Activated CD8-positive, alpha-beta memory T cell treated with anti-CD3 and anti-CD28 coated beads for 1 hour (primary cell): ENCODE measurements at places on chromosomes 1 and 21.

- DNase-seq: no peak
Observed at GRCh38 chr1:106619827-106620134, 436.7 kb upstream of the PRMT6 start.

GRCh38 chr1:119573886-119574285 is 66.9 kb downstream of the HSD3B1 start:
- no peak for DNase-seq

- DNase-seq: no peak
Observed at GRCh38 chr21:43312011-43312410, 114.9 kb downstream of the SIK1 start.

GRCh38 chr21:41993744-41994143 is 16.4 kb downstream of the ZBTB21 start:
- DNase-seq: no peak

DNA sequence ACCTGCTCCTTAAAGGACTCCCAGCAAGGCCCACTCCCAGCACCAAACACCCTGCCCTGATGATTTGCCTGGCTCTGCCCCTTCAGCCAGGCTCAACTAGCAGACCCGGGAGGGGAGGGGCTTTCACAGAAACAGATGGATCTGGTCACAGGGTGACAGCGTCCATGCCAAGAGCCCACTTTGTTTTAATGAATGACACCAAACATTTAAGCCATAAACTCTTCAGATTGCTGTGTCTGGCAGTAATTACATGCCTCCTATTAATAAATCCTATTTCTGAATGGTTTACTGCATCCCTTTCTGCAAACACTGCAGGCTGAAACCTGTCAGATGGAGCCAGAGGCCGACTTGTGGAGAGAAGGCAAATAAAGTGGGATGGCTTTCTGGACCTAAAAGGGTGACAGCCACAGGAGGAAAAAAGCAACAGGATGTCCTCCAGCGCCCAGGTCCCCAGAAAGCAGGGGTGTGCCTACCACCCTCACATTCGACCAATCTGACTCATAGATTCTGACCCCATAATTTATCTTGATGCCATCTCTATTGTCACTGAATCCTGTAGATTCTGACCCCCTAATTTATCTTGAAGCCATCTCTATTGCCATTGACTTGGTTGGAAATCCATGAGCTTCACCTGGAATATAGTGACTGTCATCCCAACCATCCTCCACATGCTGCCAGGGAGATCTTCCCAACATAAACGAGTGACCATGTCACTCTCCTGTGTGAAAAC is 200.9 kb downstream of the PLPP3 start:
- DNase-seq: no peak

DNA sequence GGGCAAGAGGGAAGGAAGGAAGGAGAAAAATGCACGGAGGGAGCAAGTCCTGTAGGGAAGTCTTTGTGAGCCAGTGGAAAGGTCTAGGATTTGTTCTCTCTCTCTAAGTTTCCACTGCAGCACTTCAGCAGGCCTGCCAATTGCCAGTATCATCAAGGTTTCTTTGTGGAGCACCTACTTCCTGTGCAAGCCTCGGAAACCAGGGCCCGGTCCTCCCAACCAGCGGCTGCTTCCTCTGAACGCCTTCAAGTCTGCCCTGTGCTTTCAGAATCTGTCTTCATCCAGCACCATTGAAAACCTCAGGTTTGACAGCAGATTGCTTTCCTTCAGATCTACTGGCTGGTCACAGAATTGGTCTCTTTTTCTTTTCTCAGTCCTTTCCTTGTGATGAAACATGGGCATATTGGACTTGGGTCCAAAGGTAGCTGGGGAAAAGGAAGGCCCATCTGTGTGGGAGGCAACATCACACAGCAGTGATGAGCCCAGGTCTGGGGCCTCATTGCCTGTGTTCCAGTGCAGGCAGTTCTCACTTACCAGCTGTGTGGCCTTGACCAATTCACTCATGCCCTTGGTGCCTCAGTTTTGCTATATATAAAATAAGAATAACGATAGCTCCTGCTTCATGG is 144.5 kb downstream of the SEC16B start:
- DNase-seq: no peak

GRCh38 chr1:33640114-33640660 is 167.7 kb downstream of the ZSCAN20 start:
- DNase-seq: no peak

- DNase-seq: no peak
Observed at GRCh38 chr1:97164276-97164639, 442.7 kb downstream of the PTBP2 start.

DNA sequence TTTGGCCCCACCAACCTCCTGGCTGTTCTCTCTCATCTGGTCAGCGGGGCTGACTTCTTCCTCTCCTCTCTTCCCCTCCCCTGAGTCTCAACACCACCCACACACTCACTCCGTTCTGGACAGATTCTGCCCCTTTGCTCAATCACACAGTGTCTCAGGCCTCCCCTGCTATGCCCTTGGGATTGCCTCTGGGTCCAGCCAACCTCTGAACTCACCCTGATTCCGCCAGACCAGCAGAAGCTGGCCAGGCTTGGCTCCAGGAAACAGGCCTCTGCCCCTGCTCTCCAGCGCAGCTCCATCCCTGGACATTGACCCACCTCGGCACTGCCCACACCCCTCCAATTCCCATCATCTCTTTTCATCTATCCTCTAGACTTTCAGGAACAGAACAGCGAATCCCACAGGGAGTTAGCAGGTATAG is 22.1 kb downstream of the AHDC1 start:
- DNase-seq: no peak

DNA sequence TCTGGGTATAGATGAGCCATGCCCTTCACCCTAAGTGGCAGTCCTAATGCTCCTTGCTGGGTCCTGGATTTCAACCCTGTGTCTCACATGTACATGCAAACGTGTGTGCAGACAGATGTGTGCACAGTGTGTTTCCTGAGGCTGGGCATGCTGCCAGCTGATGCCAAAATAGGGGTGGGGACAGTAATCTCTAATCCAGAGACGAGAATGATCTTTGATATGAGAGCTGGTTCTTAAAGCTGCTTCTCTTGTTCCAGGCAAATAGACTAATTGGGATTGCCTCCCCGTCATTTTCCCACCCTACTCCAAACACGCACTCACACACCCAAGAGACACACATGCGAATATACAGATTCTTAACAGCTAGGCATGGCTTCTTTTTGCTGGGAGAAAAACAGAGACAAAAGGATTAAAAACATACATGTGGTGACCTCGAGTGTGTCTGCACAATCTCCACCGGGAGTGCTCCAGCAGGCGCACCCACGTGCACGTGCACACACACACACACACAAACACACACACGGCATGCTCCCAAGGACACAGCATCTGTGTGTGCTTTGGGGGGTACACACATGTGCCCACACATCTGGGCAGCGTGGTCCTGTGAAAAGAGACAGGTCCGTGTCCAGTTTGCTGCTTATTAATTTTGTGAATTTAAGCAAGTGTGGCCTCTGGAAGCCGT is 102.1 kb upstream of the ZBTB40 start:
- no peak for DNase-seq

DNA sequence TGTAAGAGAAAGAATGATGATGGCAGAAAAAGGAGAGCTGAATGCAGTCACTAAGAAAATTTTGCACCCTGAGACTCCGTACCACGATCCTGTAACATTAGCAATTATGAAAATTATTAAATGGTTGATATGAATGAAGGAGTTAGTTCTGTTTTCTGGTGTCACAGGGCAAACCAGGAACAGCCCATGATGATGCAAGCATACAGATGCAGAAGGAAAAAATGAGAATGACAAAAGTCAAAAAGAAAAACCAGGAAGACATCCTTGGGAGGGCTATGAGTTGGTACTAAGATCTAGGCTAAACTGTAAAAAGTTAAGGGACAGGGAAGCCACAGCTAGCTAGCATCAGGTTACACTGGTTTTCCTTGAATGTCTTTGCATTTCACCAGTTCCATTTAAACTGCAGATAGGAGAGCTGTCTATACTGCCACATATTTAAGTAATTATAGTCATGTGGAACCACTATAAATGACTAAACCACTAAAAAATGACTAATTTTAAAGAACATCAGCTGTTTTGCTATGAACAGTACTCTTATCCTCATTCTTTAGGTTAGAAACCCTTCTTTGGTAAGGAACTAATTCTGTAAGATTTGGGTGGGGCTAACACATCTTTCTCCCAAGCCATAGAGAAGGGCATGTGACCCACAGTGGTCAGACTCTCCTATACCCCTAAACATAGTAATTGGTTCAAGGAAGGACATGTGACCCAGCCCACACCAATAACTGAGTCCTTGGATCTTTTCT is 11.4 kb downstream of the DOCK7 start:
- DNase-seq: no peak

DNA sequence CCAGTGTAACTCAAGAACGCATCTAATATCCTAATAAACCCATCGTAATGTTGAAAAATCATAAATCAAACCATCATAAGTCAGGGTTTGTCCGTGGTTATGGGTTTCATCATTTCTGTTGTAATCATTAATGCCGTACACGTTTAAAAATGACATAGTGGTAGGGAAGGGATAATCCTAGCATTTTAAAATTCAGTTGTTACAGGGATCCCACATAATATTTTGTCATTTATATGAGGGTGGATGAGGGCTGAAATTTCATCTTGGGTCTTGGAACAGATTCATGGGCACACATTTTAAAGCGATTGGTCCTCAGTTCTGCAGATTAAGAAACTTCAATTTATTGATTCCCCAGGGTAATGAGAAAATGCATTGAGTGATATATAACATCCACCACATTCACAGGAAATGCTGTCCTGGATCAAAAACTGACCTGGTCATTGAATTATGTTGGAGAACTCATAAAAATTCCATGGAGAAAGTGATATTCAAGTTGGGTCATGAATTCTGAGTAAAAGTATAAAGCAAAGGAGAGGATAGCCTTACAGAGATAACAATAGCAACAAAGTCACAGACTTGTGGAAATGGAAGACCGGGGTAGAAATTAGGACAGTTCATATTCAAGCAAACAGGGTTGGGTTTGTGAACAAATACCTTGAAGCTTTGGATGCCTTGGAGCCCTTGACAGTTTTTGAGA is 1527.3 kb upstream of the TPTE start:
- DNase-seq: no peak

GRCh38 chr1:8437347-8437746 is 119.4 kb downstream of the SLC45A1 start:
- DNase-seq: no peak

DNA sequence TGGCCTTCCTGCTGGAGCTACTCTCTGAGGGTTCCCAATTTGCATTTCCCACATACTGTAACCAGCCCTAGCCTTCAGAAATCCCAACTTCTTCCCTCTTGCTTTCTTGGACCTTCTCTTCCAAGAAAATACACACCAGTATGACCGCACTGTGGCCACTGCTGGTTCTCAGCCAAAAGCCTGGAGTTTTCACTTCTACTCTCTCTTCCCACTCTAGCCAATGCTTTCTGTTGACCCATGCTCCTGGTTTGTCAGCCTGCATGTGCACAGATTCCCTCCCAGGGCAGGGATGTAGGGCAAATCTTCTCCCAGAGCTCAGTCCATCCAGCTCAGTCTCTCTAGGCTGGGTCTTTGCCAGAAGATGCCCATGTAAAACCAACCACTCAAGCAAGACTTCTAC is 664 bp downstream of the SLAMF1 start:
- DNase-seq: no peak

- DNase-seq: no peak
Observed at GRCh38 chr1:89908672-89909436, 86.1 kb upstream of the ZNF326 start.

DNA sequence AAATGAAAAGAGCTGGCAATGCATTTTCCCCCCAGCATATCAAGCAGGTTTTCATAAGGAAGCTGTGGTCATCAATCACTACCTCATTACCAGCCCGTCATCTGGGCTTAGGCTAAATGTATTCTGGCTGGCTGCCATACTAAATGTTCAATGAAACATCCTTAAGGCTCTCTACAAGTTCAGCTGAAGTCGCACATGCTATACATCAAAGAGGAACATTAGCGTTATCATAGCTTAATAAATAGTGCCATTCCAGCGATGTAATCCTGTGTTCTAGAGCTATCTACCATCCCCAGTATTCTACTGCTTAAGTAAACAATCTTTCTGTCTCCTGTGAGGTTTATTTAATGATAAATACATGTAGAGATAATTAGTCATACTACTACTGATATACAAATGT is 288.8 kb downstream of the DPYD start:
- no peak for DNase-seq

GRCh38 chr1:155001425-155001674 is 1.3 kb upstream of the ZBTB7B start:
- no peak for DNase-seq

DNA sequence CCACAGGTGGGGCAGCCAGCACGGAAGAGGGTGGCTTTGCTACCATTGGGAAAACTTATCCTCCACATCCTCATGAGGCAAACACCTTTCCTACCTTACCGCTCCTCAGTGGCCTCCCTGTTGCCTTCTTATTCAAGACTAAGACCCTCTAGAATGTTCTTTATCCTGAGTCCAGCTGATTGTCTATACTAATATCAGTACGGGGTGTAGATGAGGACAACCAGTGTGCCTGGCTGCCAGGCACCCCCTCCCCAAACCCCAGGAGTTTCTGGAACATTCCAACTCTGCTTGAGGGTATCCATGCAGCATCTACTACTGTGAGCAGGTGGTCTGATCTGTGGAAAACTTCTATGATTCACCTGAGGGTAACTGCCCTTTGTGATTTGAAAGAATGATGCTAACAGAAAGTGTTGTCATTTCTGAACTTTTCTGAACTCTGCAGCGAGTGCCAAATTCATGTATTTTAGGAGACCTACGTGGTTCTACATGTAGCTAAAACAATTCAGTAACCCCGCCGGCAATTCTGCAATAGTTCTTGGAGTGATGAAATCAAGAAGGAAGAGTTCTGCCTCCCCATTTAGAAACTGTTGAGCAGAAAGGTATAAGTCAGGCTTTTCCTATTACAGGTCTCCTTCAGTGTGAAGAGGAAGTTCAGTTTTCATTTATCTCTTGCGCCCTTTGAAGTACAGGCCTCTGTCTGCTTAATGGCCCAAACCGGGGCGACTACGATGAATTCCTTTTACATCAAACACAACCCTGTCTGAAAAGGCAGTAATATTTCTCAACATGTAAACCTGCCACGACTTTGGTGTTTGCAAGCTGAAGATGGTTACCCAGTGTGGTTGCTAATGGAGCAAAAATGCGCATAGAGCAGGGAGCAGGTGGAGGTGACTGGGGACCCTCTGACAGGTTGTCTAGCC is 80.4 kb downstream of the RUNX1 start:
- no peak for DNase-seq

- no peak for DNase-seq
Observed at GRCh38 chr1:17161926-17162800, 42.8 kb upstream of the PADI1 start.

DNA sequence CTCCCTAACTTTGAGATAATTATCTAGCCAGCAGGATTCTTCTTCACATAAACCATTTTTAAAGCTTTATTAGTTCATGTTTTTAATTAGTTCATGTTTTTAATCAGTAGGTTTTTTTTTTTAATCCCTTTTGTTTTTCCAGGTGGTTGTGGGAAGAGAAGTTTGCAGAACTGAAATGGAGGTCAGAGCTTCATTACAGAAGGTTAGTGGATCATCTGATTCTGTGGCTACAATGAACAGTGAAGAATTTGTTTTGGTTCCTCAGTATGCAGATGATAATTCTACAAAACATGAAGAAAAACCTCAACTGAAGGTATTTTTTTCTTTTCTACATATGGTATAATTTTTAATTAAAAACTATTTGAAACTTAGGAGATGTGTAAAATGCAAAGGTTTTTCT is 59.7 kb downstream of the RABGAP1L start:
- DNase-seq: no peak

- DNase-seq: no peak
Observed at GRCh38 chr1:41733021-41733420, 185.7 kb downstream of the HIVEP3 start.
